ENCODE measurements at places on chromosomes 1 and 21. TPM values are rescaled to one million over a fixed set of nuclear protein-coding genes. Genes with fewer than 3 reads are reported as not detected.
A peak's percentile ranks its signal among the peaks of the same experiment; 100 is the strongest.

LCE2B gene
- total RNA-seq = not detected

SCNM1 gene
- total RNA-seq = 10.1 TPM

LMOD1 gene
- total RNA-seq = 213 TPM

DNA sequence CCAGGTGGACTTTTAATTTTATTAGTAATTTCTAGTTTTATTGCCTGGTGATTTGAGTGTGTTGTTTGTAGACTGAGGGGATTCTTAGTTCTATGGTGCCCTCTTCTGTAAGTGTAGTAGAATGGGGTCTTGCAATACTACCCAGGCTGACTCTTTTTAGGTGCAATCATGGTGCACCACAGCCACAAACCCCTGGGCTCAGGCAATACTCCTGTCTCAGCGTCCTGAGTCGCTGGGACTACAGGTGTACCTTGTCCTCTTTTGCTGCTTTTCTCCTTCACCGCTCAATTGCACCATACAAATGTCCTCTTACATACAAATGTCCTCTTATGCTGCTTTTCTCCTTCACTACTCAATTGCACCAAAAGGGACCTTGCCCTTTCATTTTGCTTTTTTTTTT, 43.1 kb downstream of the SCP2 start:
- DNase-seq = no peak

DNA sequence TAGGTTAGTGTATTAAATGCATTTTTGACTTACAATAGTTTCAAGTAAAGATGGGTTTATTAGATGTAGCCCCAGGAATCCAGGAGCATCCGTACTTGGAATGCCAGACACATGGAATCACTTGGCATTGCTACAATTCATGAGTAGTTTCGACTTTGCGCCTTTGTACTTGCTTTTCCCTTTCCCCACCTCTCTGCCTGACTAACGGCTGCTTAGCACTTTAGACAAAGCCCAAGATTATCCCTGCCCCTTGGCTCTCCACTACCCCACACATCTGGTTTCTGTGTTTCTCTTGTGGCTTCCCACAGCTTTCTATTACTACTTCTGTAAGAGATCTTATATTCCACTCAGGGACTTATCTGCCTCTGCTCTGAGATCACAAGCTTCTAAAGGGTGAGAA, 397.7 kb upstream of the POU3F1 start:
- DNase-seq = peak; percentile 46

GRCh38 chr1:89980605-89981004, 14.3 kb upstream of the ZNF326 start:
- no peak for DNase-seq

DNA sequence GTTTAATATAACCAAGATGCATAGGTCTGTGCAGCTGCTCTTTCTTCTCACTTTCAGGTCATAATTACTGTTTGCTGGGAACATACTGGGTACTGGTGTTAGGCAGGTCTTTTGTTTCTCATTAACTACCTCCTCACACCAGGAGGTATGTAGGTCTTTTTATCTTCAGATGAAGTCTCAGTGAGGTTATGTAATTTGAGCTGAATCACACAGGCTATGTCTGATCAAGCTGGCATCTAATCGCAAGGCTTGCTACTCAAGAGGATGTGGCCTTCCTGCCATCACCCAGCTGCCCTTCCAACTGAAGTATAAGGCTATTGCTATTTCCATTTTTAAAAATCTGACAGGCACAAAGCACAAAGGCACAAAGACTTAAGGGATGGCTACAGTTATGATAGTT, 96.4 kb downstream of the RUNX1 start:
- DNase-seq = no peak

DNA sequence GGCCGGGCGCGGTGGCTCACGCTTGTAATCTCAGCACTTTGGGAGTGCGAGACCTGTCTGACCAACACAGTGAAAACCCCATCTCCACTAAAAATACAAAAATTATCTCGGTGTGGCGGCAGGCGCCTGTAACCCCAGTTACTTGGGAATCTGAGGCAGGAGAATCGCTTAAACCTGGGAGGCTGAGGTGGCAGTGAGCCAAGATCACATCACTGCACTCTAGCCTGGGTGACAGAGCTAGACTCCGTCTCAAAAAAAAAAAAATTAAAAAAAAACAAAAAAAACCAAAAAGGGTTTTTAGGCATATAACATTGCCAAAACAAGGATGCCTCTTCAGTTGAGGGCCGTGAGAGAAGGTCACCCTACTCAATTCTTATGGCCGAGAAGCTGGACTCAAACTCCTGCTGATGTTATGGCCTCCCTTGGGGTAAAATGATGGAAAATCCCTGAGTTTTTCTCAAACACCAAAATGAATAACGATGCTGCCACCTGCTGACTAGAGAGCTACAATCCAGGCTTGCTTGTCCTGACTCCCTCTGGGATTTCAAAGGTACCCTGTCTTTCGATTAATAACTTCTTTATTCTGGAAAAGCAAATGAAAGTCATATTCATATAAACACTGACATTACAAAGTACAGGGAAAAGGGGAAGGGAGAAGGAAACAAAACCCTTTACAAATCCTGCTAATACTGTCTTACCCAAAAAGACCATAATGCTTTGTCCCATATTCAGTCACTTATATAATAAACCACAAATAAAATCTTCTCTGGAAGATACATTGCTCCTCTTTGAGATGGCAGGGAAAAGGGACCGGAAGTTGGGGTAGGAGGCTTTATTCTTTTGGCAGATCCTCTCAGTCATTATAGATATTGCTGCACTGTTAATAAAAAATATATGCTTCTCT, 10.7 kb downstream of the RAB42 start:
- peak; percentile 88 for DNase-seq

DNA sequence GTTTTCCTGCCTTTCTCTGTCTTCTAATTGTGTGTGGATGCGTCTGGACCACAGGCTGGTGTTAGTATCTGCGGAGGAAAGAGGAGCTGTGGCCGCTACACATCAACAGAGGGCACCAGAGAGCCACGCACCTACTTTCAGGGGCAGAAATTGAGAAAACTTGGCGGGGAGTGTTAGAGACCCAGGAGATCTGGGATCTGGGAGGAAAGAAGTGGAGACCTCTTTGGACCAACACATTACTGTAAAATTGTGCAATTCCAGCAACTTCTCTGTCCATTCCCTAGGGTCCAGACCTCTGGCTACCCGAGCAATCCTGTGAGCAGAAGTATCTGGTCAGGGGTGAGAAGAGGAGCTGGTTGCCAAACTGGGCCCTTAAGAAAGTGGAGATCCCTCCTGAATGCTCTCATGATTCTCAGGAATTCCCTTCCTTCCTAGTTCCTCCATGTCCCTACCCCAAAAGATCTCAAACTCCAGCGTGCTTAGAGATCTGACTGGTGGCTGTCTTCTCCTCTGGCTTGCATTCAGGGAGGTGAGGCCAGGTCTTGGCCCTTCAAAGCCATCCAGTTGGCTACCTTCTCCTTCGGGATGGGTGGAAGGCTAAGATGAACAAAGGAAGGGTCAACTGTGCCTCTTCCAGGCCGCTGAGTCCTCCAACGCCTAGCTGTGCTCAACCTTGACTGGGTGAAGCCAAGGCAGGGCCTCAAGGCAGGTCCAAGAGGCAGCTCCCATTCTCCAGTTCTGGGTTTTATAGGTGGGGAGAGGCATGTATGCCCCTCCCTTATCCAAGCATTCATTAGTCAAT, 1.2 kb upstream of the KIRREL1 start:
- peak; percentile 84 for DNase-seq

- DNase-seq = no peak
These were observed 127.2 kb downstream of the FAM78B start for GRCh38 chr1:166039436-166040201.

GRCh38 chr1:170729225-170730002, 65.5 kb downstream of the PRRX1 start:
- peak; percentile 35 for DNase-seq

- DNase-seq = no peak
These were observed 30.9 kb upstream of the NBL1 start for GRCh38 chr1:19613171-19613703.

GRCh38 chr1:175900171-175900570, 156.8 kb upstream of the TNR start:
- DNase-seq = no peak

- peak; percentile 2 for DNase-seq
These were observed 46.5 kb downstream of the SAMD13 start for GRCh38 chr1:84347932-84348555.

- no peak for DNase-seq
These were observed 20.0 kb downstream of the PTPRF start for GRCh38 chr1:43550598-43551246.

DNA sequence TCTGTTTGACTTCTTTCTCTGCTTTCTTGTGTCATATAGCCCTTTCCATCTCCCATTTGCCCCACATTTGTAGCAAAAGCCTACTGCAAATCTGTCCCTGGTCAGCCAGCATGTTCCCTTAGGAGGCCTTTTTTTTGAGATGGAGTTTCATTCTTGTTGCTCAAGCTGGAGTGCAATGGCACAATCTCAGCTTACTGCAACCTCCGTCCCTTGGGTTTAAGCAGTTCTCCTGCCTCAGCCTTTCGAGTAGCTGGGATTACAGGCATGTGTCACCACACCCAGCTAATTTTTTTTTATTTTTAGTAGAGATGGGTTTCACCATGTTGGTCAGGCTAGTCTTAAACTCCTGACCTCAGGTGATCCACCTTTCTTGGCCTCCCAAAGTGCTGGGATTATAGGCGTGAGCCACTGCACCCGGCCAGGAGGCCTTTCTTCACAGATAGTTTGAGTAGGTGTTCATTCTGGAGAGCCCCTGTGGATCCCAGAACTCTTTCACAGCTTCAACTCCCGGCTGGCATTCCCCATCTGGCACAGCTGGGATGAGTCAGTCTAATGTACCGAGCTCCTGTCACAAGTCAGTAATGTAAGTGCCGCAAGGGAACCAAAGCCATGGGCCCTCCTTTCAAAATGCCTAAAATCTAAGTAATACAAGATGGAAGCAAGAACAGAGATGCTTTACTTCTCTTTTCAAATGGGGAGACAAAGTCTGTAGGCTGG, 9.4 kb upstream of the NHLH1 start:
- DNase-seq = no peak

DNA sequence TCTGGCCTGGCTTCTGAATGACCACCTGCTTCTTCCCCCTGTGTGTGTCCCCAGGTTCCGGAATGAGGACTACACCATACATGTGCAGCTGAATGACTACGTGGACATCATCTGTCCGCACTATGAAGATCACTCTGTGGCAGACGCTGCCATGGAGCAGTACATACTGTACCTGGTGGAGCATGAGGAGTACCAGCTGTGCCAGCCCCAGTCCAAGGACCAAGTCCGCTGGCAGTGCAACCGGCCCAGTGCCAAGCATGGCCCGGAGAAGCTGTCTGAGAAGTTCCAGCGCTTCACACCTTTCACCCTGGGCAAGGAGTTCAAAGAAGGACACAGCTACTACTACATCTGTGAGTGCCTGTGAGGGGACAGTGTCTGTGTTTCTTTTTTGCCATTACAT, 3.6 kb downstream of the EFNA1 start:
- DNase-seq = no peak

DNA sequence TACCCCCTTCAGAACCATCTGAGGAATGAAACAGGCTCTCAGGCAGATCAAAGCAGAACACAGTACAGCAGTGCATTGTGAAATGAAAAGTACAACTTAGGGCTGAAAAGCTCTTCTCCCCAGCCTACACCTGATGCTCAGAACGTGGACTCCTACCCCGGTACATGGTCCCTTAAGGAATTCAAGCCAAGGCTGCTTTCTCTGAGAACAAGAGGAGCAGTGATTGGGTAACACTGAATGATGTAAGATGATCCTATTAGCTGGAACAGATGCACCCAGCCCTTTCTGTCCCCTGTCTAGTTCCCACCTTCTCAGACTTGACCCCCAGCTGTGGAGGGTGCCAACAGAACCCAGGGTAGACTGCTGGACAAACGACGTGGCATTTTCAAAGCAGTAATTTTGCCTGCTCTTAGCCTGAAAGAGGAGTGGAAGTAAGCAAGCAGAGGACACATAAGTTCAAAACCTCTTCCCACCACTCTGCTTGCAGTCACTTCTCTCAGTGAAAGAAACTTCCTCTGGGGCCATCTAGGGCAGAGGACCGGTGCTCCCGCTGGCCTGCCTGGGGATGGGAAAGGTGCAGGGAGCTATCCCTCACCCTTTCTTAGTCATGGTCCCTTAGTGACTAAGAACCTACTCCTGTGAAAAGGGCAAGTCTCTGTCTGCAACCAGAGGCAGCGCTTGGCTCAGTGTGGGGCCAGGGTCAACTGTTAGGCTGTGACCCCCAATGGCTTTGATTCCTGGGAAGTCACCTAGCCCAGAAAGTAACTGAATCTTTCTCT, 72.7 kb downstream of the TRABD2B start:
- DNase-seq = no peak

DNA sequence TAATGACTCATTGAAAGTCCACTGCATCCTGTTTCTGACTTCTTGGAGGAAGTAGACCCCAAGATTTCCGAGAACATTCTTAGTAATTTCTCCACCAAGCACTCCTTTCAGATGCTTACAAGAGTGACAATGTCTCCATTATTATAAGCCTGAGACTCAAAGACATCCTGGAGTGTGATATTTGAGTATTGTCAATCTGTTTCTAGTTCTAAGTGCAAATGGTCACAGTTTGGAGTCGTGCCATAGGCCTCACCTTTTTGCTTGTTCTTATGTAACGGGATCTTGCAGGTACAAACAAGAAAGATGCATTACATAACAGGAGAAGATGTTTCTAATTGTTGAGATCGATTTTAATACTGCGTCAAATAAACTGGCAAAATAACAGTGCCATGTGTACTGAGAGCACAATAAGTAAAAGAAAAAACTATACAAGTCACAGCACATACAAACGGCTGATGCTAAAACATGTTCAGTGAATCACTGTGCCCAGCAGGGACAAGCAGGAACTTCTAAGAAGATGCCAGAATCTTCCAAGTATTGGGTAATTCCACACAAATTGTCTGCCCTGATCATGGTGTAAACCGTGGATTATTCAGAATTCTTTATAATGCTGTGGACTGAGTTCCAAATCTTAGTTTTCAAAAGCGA, 54.1 kb downstream of the CD2 start:
- no peak for DNase-seq

- no peak for DNase-seq
These were observed 86.8 kb downstream of the COL24A1 start for GRCh38 chr1:86069757-86070145.

DNA sequence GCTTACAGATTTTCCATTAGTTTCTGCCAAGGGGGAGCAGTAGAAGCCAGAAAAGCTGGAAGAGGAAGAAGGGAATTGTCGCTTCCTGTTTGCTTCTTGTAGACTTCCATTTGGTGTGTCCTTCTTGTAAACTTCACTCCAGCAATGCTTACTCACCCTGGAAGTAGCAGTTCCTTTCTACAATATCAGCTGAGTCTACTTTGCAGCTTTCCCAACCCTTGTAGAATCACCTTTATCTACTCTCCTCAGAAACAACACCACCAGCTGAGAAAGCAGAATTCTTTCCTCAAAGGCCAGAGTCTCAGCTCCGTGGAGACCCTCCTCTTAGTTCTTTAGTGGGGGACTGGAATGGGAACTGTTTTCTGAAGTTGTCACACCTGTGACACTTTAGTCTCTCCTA, 1136.7 kb upstream of the TMPRSS15 start:
- DNase-seq = no peak

DNA sequence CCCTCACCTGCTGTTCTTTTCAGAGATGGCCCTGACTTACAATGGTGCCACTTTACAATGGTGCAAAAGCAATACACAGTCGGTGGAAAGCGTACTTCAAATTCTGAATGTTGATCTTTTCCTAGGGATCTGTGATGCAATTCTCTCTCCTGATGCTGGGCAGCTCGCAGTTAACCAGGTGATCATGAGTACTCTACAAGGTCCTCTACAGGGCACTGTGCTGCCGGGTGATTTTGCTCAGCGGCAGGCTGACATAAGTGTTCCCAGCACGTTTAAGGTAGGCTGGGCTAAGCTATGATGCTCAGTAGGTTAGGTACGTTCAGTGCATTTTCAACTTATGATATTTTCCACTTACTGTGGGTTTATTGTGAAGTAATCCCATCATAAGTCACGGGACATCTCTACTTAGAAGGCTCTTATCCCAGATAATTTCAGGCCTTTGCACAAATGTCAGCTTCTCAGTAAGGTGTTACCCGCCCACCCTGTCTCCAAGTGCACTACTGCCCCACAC, 126.5 kb downstream of the KCNN3 start:
- no peak for DNase-seq

All from umbilical cord (tissue), 2 donors.